Right ventricle myocardium superior (tissue), 1 donor: ENCODE measurements at places on chromosomes 16 and 17. TPM values are rescaled to one million over a fixed set of nuclear protein-coding genes. Genes with fewer than 3 reads are reported as not detected.

Gene SLFN13
- total RNA-seq, result 5.4 TPM

Gene ASGR1
- total RNA-seq, result 0.19 TPM

Gene RAP1GAP2
- 46.8 TPM for total RNA-seq

Gene GCGR
- total RNA-seq, result not detected

Gene AFMID
- 32.7 TPM for total RNA-seq

Gene GNG13
- not detected for total RNA-seq
